ENCODE measurements at places on chromosomes 7 and 10. TPM values are rescaled to one million over a fixed set of nuclear protein-coding genes. Genes with fewer than 3 reads are reported as not detected.

- no peaks in the 10 kb centered on the region for H3K36me3 ChIP-seq
- H3K4me1 ChIP-seq = no peaks in the 10 kb centered on the region
- DNase-seq = no peak
- no peak overlapping the region for H3K27ac ChIP-seq
- H3K4me3 ChIP-seq = peak overlapping the region; percentile 26
Observed at GRCh38 chr7:98875501-98875900, 2.8 kb upstream of the TRRAP start.

- H3K4me1 ChIP-seq = no peaks in the 10 kb centered on the region
- no peak overlapping the region for H3K27ac ChIP-seq
- no peak overlapping the region for H3K4me3 ChIP-seq
- no peaks in the 10 kb centered on the region for H3K36me3 ChIP-seq
- no peaks in the 10 kb centered on the region for H3K27me3 ChIP-seq
- no peak for DNase-seq
Observed at GRCh38 chr7:110646804-110647203, 444.1 kb upstream of the LRRN3 start.

GRCh38 chr7:6395898-6396595, 51.7 kb downstream of the DAGLB start:
- peak overlapping the region; percentile 81 for H3K27ac ChIP-seq
- peak overlapping the region; percentile 57 for H3K4me3 ChIP-seq
- DNase-seq = no peak
- no peaks in the 10 kb centered on the region for H3K27me3 ChIP-seq

FAM13C gene
- not detected for polyA plus RNA-seq

DNA sequence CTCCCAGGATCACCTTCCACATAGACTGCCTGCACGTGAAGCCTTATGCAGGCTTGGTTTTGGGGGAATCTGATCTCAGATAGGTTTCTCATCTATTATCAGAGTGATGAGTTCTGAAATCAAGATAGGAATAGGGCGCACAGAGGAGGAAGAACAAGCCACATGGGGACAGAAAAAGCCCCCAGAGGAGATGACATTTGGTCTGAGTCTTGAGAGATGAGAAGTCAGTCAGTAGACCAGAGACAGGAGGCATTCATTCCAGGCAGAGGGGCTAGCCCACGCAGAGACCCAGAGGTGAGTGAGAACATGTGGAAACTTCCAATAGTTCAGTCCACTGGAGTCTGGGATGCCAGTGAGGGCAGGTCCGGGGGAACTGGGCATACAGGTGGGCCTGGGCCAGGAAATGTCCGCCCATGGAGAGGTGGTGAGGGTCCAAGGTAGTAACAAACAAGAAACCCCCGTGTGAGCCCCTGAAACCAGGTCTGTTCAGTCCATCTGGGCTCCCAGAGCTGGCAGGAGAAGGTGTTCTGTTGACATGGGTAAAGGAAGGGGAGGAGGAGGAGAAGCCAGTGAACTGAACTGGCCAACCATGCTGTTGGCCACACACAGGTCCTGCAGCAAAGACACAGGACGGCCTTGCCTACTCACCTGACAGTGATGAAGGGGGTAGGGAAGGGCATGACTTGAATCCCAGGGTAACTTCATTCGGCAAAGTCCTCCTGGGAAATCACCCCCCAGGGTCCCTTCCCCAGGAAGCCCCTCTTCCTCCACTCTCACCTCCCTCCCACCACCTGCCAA, 69.3 kb upstream of the SMNDC1 start:
- DNase-seq = no peak
- H3K36me3 ChIP-seq = no peaks in the 10 kb centered on the region
- H3K4me1 ChIP-seq = no peaks in the 10 kb centered on the region

TRIL gene
- polyA plus RNA-seq = not detected

GPRIN2 gene
- not detected for polyA plus RNA-seq

IL2RA gene
- polyA plus RNA-seq = 0.25 TPM

- H3K36me3 ChIP-seq = no peaks in the 10 kb centered on the region
- no peak overlapping the region for H3K4me3 ChIP-seq
- no peak overlapping the region for H3K27ac ChIP-seq
- H3K27me3 ChIP-seq = no peaks in the 10 kb centered on the region
Observed at GRCh38 chr10:88849234-88849633, 2.4 kb downstream of the ANKRD22 start.

DNA sequence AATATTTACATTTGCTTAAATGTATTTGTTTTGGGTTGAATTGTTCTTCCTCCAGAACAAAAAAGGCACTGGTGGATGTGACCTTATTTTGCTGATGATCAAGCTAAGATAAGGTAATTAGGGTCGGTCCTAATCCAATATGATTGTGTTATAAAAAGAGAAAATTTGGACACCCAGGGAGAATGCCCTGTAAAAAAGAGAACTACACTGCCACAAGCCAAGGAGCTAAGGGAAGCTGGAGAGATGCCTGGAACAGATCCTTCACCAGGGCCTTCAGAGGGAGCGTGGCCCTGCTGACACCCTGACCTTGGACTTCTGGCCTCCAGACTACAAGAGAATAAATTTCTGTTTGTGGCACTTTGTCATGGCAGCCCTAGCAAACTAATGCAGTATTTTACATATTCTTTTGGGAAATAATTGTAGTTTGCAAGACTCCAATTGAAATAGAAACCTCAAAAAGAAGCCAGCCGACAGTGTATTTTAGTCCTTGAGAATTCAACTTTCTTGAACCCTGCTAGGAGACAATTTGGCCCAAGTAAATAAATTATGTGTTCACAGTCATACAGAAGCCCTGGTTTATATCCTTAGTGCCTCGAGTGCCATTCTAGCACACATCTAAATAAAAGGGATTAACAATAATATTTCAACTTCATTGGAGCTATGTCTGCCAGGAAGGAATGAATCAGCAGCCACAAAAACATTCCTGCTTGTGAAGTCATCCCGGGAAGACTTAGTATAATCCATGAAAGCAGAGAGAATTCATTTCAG, 164.6 kb downstream of the PKD1L1 start:
- no peak overlapping the region for H3K4me3 ChIP-seq
- H3K4me1 ChIP-seq = no peaks in the 10 kb centered on the region
- H3K27me3 ChIP-seq = no peaks in the 10 kb centered on the region
- no peaks in the 10 kb centered on the region for H3K36me3 ChIP-seq

SH2D4B gene
- not detected for polyA plus RNA-seq

- no peaks in the 10 kb centered on the region for H3K27me3 ChIP-seq
- H3K27ac ChIP-seq = no peak overlapping the region
- H3K4me1 ChIP-seq = no peaks in the 10 kb centered on the region
- no peak overlapping the region for H3K4me3 ChIP-seq
- DNase-seq = no peak
Observed at GRCh38 chr7:93663561-93664299, 89.2 kb upstream of the CALCR start.

DNA sequence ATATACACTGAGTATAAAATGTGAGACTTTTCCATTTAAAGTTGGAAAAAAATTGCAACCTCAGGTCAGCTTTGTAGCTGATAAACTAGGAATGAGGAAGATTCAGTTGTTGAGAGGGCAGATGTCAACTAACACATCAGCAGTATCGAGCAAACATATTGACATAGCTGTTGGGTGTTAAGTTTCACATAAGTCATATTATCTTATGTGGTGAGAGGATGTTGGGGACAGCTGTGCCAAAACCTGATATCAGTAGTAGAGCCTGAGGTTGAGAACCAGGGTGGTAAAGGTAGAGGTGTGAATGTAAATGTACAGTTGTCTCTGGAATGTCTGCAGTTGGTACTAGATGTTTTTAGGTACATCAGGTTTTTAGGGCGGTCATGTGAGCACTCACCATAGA, 5.0 kb downstream of the ZRANB1 start:
- H3K27me3 ChIP-seq = no peaks in the 10 kb centered on the region
- H3K4me1 ChIP-seq = peaks cover 67% of the 10 kb centered on the region
- no peak for DNase-seq
- H3K27ac ChIP-seq = no peak overlapping the region
- H3K4me3 ChIP-seq = no peak overlapping the region

EDRF1 gene
- 12.8 TPM for polyA plus RNA-seq

TMEM176B gene
- polyA plus RNA-seq = not detected

DNA sequence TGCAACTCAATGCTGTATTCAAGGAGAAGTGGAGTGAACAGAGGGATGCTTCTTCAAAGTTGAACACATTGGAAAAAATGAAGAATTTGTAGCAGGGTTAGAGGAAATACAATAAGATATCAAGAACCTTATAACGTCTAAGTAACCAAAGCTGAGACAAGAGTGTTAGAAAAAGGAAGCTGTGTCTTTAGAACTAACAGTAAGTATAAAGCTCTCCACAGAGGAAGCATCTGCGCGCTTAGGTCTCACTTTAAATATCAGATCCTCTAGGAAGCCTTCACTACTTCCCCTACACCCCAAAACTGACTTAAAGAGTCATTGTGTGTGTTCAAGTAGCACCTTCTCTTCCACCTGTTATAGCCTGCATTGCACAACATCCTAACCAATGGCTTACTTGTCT, 43.0 kb downstream of the CH25H start:
- DNase-seq = peak; percentile 1
- H3K4me3 ChIP-seq = peak overlapping the region; percentile 78
- peaks cover 16% of the 10 kb centered on the region for H3K4me1 ChIP-seq
- H3K36me3 ChIP-seq = no peaks in the 10 kb centered on the region
- H3K27ac ChIP-seq = peak overlapping the region; percentile 69

DNA sequence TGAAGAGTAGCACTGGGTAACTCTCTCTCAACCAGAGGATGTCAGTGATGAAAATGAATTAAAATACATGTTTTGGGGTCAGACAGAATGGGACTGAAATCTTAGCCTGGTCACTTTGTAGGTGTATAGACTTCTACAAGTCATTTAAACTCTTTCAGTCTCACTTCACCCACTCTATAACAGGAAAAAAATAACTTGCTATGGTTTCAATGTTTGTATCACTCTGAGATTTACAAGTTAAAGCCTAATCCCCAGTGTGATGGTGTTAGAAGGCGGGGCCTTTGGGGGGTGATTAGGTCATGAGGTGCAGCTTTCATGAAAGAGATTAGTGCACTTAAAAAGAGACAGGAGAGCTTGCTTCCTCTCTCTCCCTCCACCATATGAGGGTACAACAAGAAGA, 134.8 kb downstream of the INHBA start:
- H3K4me3 ChIP-seq = no peak overlapping the region
- no peak for DNase-seq
- no peaks in the 10 kb centered on the region for H3K36me3 ChIP-seq

- peaks cover 70% of the 10 kb centered on the region for H3K36me3 ChIP-seq
- no peaks in the 10 kb centered on the region for H3K4me1 ChIP-seq
- no peak overlapping the region for H3K4me3 ChIP-seq
- H3K27ac ChIP-seq = no peak overlapping the region
- no peaks in the 10 kb centered on the region for H3K27me3 ChIP-seq
Observed at GRCh38 chr7:55996856-55997500, 32.6 kb downstream of the NIPSNAP2 start.

GRCh38 chr7:77888998-77889397, 90.4 kb downstream of the PHTF2 start:
- H3K4me1 ChIP-seq = peaks cover 3% of the 10 kb centered on the region
- H3K27me3 ChIP-seq = no peaks in the 10 kb centered on the region
- H3K4me3 ChIP-seq = no peak overlapping the region
- H3K36me3 ChIP-seq = no peaks in the 10 kb centered on the region
- DNase-seq = no peak

OLAH gene
- not detected for polyA plus RNA-seq

WIPF3 gene
- polyA plus RNA-seq = 0.05 TPM

- H3K36me3 ChIP-seq = no peaks in the 10 kb centered on the region
- H3K27me3 ChIP-seq = peaks cover 17% of the 10 kb centered on the region
- DNase-seq = no peak
Observed at GRCh38 chr7:47580175-47580706, 1.7 kb downstream of the TNS3 start.

GRCh38 chr10:47206449-47207280, 93.3 kb upstream of the GDF10 start:
- peaks cover 6% of the 10 kb centered on the region for H3K36me3 ChIP-seq
- no peaks in the 10 kb centered on the region for H3K27me3 ChIP-seq
- peak overlapping the region; percentile 89 for H3K27ac ChIP-seq

GRCh38 chr10:11933577-11934223, 108.9 kb downstream of the UPF2 start:
- no peaks in the 10 kb centered on the region for H3K4me1 ChIP-seq
- H3K27me3 ChIP-seq = no peaks in the 10 kb centered on the region
- no peak for DNase-seq
- H3K36me3 ChIP-seq = peaks cover 84% of the 10 kb centered on the region
- H3K27ac ChIP-seq = no peak overlapping the region

FAM221A gene
- polyA plus RNA-seq = 6.1 TPM

TWNK gene
- polyA plus RNA-seq = 9.7 TPM

GRCh38 chr7:155576416-155576815, 30.1 kb upstream of the CNPY1 start:
- H3K27me3 ChIP-seq = peaks cover 24% of the 10 kb centered on the region
- no peaks in the 10 kb centered on the region for H3K36me3 ChIP-seq
- H3K4me3 ChIP-seq = no peak overlapping the region
- H3K4me1 ChIP-seq = no peaks in the 10 kb centered on the region

PHKG1 gene
- 0.30 TPM for polyA plus RNA-seq

TMEM270 gene
- polyA plus RNA-seq = not detected

DNA sequence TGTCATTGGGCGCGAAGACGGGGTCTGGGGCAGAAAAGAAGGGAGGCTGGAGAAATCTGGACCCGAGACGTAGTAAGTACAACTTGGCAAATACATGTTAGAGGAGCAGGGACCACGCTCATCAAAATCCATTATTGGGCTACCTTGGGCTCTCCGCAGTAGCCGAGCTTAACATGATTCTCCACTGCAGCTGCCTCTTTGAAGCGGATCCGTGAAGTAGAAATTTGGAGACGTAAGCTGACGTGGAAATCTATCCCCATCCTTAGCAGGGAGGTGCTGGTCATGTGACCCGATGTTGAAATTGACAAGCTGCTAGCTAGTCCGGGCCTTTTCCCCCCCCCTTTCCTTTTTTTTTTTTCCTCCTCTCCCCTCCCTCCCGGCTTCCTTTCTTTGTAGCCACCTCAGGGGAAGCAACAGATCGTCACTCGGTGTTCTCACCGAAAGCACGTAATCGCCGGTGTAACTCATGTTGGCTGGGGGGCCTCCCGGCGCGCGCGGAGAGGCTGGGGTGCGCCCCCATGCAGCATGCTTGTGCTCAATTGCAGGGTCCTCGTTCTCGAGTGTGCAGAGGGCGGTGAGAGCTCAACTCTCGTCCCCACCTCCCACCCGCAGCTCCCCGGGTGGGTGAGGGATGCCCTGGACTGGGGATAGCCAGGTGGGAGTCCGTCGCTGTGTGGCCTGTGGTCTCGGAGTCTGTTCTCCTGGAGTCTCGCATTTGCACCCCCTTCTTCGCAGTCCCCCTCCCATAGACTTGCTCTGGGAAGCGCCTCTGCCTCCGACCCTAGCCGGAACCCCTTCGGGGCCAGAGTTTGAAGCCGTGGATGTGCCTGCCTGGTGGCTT, at the start of gene HOXA11:
Gene HOXA11 (minus strand): TSS at position 220 of the 841 bp plus-strand sequence. CDS start 88 bp downstream, at position 132.
- no peaks in the 10 kb centered on the region for H3K36me3 ChIP-seq
- H3K4me1 ChIP-seq = peaks cover 45% of the 10 kb centered on the region
- H3K27me3 ChIP-seq = peaks cover 72% of the 10 kb centered on the region
- DNase-seq = peak; percentile 35
- H3K4me3 ChIP-seq = peak within 1 kb of the TSS; percentile 79
- H3K27ac ChIP-seq = peak within 1 kb of the TSS; percentile 28

GRCh38 chr10:3866332-3866731, 81.3 kb upstream of the KLF6 start:
- DNase-seq = no peak
- no peak overlapping the region for H3K4me3 ChIP-seq
- no peaks in the 10 kb centered on the region for H3K4me1 ChIP-seq
- no peaks in the 10 kb centered on the region for H3K36me3 ChIP-seq

Measured in naive thymus-derived CD8-positive, alpha-beta T cell (primary cell).